KBM-7 (cell line): ENCODE measurements at places on chromosomes 2 and 18.

DNA sequence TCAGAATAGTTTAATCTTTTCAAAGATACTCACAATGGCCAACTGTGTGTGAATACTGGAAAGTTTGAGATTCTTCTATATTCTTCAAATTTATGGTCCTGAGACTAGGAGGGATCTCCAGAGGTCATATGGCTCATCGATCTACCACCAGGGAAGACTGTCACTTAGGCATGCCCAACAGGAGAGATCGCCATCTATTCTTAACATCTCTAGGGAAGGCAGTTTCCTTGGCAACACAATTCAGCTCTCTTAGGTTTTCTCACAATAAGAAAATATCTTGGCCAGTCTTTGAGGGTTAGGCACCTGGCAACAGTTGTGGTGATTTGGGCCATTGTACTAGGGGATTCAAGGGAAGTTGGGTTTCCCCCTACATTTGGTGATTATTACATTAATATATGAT is 107.2 kb downstream of the GALNT3 start:
- DNase-seq = no peak

DNA sequence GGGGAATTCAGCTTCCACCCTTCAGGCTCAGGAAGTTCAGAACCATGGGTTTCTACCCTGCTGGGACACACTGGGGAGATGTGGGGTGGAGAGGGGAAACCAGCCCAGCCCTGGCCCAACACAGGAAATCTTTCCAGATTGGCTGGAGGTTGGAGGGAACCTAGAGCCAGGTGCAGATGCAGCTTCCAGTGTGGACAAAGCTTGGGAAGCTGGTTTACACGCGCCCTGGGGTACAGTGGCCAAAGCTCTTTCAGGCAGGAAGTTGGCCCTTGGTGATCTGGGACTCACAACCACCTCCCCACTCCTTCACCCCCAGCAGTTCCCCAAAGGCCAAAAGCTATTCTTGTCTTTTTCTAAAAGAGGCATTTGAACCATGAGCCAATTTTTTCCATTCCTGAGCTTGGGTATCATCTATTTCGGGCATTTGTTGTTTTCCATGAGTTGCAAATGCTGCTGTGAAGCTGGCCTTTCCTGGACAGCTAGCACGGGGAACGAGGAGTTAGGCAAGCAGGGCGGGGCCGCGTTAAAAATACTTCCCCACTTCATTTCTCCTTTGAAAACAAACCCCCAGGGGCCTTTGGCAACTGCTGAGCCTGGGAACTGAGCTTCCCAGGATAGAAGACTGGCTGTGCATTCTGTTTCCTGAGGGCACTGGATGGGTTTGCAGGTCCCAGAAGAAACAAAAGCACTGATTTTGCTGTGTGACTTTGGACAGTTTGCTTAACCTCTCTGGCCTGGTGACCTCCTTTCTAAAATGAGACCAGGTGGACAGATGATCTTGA is 3.1 kb upstream of the ARID5A start:
- DNase-seq = peak; percentile 52

DNA sequence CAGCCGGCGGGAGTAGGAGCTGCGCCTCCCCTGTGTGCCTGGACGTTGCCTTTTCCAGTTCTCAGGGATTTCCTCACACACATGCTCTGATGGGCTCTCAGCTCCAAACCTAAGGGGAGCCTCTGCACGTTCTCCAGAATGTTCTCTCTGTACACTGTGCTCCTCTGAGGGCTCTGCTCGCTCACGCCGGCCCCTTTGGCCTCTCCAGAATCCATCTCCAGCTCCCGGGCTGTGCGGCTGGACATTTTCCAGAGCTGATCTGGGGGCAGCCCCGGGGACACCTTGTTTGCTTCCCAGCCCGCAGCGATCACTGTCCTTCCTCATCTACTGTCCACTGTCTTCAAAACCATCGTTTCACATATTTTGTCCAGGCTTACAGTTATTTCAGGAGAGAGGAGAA is 245.4 kb upstream of the HDAC4 start:
- DNase-seq = no peak

- no peak for DNase-seq
Observed at GRCh38 chr18:65567372-65567771, 183.4 kb upstream of the CDH7 start.

GRCh38 chr2:146801886-146802285 is 1042.9 kb upstream of the ACVR2A start:
- no peak for DNase-seq

DNA sequence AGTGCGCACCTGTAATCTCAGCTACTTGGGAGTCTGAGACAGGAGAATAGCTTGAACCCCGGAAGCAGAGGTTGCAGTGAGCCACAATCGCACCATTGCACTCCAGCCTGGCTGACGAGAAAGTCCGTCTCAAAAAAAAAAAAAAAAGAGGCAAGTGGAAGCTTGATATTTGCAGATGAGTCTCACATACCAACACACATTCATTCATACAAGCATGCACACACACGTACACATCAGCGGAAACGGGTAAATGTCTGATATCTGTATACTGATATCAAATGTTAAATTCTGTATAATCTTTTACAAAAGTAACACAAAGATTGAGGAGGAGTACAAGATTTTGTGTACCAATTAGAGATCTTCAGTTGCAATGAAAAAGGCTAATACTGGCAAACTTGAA is 47.8 kb upstream of the SPOPL start:
- no peak for DNase-seq

GRCh38 chr18:13623348-13623747 is 103.0 kb downstream of the FAM210A start:
- peak; percentile 24 for DNase-seq

- DNase-seq = no peak
Observed at GRCh38 chr2:233791883-233792329, 13.8 kb downstream of the MROH2A start.

DNA sequence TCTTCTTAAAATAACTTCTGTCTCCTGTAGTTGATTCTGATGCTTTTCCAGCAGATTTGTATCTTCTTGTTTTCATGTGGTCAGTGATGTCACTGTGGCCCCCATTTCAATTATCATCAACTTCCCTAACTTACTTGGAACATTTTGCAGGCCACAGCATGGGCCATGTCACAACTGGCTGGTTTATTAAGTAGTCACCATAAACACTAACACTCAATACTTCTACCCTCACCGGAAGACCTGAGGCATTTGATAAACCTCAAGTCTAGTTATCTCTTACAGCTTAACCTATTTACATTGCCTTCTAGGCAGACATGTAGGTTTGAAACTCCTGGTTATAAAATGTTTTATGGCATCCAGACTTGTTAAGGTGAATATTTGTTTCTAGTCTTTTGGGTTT is 37.4 kb upstream of the PROKR1 start:
- peak; percentile 55 for DNase-seq
